Bronchial smooth muscle cell (primary cell): ENCODE measurements at places on chromosomes 2 and 18. TPM values are rescaled to one million over a fixed set of nuclear protein-coding genes. Genes with fewer than 3 reads are reported as not detected.

Gene RUFY4
- not detected in 2 replicates for total RNA-seq

Gene MC5R
- not detected in 2 replicates for total RNA-seq

Gene FAM124B
- total RNA-seq: under 0.01 and 0.16 TPM in 2 replicates

Gene ATRAID
- 241 and 261 TPM in 2 replicates for total RNA-seq

Gene DYNAP
- total RNA-seq: not detected in 2 replicates
